WTC11 (cell line): ENCODE measurements at places on chromosomes 2 and 18. TPM values are rescaled to one million over a fixed set of nuclear protein-coding genes. Genes with fewer than 3 reads are reported as not detected.
A peak's percentile ranks its signal among the peaks of the same experiment; 100 is the strongest.

GRCh38 chr2:178234648-178235047 lies 40.3 kb downstream of the OSBPL6 start:
- no peaks in the 10 kb centered on the region for H3K36me3 ChIP-seq
- peaks cover 6% of the 10 kb centered on the region for H3K4me1 ChIP-seq
- H3K27me3 ChIP-seq: no peaks in the 10 kb centered on the region
- DNase-seq: no peak
- no peak overlapping the region for H3K27ac ChIP-seq

Gene TWIST2
- 4.1 to 5.7 TPM (median 5.1 TPM) in 3 replicates for total RNA-seq

GRCh38 chr18:24897461-24897860 lies 437.0 kb downstream of the HRH4 start:
- H3K27ac ChIP-seq: no peak overlapping the region
- H3K27me3 ChIP-seq: no peaks in the 10 kb centered on the region

DNA sequence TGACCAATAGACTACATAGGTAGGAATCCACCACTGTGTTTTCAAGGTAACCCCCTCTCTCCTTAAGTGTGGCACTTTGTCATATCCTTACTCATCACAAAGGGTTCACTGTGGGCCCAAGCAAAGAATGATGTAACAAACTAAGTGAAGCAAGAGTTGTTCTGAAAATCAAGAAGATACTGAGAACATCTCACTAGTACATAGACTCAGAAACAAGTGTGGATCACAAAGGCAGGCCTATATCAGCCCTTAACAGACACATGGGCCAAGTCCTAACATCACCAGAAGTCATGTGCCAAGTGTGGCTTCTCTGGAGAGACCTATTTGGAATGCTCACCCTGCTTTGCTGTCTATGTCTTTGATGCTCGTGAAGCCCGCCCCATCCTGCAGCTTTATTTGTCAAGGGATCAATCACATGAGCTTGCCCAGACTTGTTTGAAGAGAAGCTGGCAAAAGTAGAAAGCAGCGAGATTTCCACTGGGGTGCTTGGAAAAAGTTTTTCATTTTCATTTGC lies 131.2 kb upstream of the TTC39C start:
- H3K27ac ChIP-seq: no peak overlapping the region
- no peaks in the 10 kb centered on the region for H3K36me3 ChIP-seq
- no peak for DNase-seq
- H3K27me3 ChIP-seq: no peaks in the 10 kb centered on the region; the same call in none of the 2 replicates
- H3K4me3 ChIP-seq: no peak overlapping the region
- peaks cover 33% of the 10 kb centered on the region for H3K4me1 ChIP-seq

- H3K4me1 ChIP-seq: peaks cover 52% of the 10 kb centered on the region
- DNase-seq: no peak
- peak overlapping the region; percentile 91 for H3K27ac ChIP-seq
- no peak overlapping the region for H3K4me3 ChIP-seq
- no peaks in the 10 kb centered on the region for H3K27me3 ChIP-seq
These were observed 160.6 kb downstream of the GALNT3 start for GRCh38 chr2:165633431-165633830.

Gene DSC3
- total RNA-seq: 2.1 to 2.8 TPM (median 2.6 TPM) in 3 replicates

Gene RAMP1
- 0.62 to 1.2 TPM (median 1.0 TPM) in 3 replicates for total RNA-seq

DNA sequence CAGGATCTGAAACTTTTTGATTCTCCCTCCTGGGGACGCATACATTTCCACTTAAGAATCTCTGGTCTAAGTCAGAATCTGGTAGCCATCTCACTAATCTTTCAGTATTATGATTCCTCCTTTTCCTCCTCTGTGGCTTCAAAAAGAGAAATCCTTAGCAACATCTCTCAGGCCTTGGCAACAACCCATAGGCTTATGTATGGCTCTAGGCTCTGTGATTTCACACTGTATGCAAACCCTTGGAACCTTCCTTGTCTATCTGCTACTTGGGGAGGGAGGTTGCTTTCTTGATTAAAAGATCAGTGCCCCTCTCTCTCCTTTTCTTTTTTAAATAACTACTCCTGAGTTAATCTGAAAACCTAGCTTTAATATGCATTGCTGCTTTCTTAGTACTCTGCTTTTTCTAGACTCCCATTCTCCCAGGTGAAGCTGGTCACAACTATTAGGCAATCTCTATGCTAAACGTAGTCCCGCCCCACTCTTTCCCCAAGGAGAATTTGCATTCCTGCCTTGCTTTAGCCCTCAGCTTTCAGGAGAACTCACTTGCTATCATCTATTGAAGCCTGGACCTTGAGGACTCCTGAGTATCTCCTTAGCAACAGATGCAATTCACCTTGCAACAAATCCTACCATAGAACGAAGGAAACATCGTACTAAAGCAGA lies 72.2 kb upstream of the L3MBTL4 start:
- peak overlapping the region; percentile 93 for H3K27ac ChIP-seq
- H3K27me3 ChIP-seq: no peaks in the 10 kb centered on the region
- H3K4me3 ChIP-seq: peak overlapping the region; percentile 38
- no peaks in the 10 kb centered on the region for H3K36me3 ChIP-seq

Gene CYP27C1
- 2.1 to 2.9 TPM (median 2.4 TPM) in 3 replicates for total RNA-seq

Gene CCDC74A
- 11.7 to 16.7 TPM (median 12.6 TPM) in 3 replicates for total RNA-seq

GRCh38 chr18:42564761-42565160 lies 550.7 kb downstream of the RIT2 start:
- no peaks in the 10 kb centered on the region for H3K27me3 ChIP-seq
- no peak overlapping the region for H3K27ac ChIP-seq
- no peak for DNase-seq
- H3K4me1 ChIP-seq: no peaks in the 10 kb centered on the region; the same call in 1 of the 2 replicates

Gene SULT1C4
- 4.3 to 4.9 TPM (median 4.6 TPM) in 3 replicates for total RNA-seq

- no peak overlapping the region for H3K27ac ChIP-seq
- H3K4me3 ChIP-seq: no peak overlapping the region
- H3K4me1 ChIP-seq: peaks cover 18% of the 10 kb centered on the region
- DNase-seq: no peak
- no peaks in the 10 kb centered on the region for H3K36me3 ChIP-seq
These were observed 72.1 kb upstream of the FHL2 start for GRCh38 chr2:105470979-105471378.

DNA sequence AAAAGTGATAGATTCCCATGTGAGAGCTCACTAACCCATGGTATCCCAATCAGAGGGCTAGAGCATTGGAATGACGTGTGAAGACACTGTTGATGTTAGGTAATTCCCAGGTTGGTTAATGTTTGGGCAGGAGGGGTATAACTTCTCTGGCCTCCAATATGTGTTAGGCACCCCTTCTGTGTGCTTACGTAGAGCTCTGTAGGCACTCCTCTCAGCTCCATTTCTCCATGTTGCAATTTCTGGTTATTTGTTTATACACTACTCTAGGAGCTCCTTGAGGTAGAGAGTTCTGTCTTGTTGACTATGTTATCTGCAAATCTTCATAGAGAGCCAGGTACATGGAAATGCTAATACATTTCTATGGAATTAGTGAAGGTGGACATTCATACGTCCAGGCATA lies 153.5 kb downstream of the RPIA start:
- no peak for DNase-seq
- H3K4me1 ChIP-seq: no peaks in the 10 kb centered on the region
- H3K36me3 ChIP-seq: peaks cover 5% of the 10 kb centered on the region; the same call in 1 of the 2 replicates
- no peak overlapping the region for H3K4me3 ChIP-seq
- H3K27me3 ChIP-seq: peaks cover 11% of the 10 kb centered on the region; the same call in 1 of the 2 replicates

Gene SLC30A3
- 8.0 to 8.9 TPM (median 8.1 TPM) in 3 replicates for total RNA-seq
